Thoracic aorta (tissue), 2 donors: ENCODE measurements at places on chromosomes 13 and 19.
A peak's percentile ranks its signal among the peaks of the same experiment; 100 is the strongest.

- DNase-seq, result no peak
- no peaks in the 10 kb centered on the region for H3K27me3 ChIP-seq
- no peaks in the 10 kb centered on the region for H3K4me1 ChIP-seq
- H3K36me3 ChIP-seq, result no peaks in the 10 kb centered on the region
Measured at GRCh38 chr19:51427201-51427600, 9.8 kb upstream of the SIGLEC10 start.

DNA sequence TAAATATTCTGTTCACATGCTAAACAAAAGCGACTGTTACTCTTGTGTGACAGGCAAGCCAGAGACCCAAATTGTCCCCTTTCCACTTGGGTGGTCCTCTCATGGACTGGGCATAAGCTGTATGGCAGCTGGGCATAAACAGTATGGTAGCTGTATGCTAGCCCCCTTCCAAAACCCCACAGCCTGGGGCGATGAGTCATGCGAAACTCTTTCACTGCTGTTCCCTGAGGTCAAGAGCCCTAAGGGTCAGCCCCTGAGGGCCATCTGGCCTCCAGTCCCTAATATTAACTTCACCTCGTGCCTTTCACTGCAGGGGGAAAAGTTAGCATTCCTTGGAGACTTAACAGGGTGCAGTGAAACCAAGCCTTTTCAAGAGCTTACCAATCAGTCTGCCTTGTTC is 45.6 kb upstream of the ZNF562 start:
- H3K36me3 ChIP-seq, result no peaks in the 10 kb centered on the region
- no peak overlapping the region for H3K27ac ChIP-seq
- H3K4me3 ChIP-seq, result no peak overlapping the region
- no peaks in the 10 kb centered on the region for H3K4me1 ChIP-seq
- no peak for DNase-seq
- no peaks in the 10 kb centered on the region for H3K27me3 ChIP-seq

DNA sequence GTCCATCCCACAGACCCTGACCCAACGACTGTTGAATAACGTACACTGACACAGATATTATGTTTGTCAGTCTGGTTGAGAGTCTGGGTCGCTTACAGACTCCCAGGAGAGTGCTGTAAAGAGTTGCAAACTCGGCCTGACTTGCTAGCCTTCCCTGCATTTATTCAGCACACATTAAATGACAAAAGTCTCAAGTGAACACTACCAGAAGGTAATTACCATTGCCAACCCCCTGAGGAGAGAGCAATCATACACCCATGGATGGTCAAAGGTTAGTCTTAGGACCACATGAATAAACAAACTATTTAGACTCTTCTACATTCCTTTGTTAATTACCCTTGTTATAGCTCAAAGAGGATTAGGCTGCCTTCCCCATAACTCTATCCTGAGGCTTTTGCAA is 1048.6 kb downstream of the PCDH17 start:
- no peak overlapping the region for H3K27ac ChIP-seq
- no peaks in the 10 kb centered on the region for H3K27me3 ChIP-seq
- no peak for DNase-seq
- H3K4me1 ChIP-seq, result no peaks in the 10 kb centered on the region

DNA sequence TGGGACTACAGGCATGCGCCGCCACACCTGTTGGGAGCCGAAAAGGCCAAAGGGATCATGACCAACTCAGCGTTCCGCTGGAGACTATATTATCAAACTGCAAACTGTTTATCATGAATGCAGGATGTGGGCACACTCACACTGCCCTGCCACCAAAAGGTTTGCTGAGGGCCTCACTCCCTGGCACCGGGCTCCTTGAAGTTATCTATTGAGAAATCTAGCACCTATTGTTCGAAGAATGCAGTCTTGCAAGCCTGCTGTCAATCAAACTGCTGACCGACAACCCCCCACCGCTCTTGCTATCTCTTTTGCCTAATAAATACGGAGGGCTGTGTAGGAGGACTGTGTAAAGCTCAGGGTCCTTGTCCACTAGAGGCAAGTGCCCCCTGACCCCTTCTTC is 5.2 kb upstream of the ZNF836 start:
- H3K4me3 ChIP-seq, result no peak overlapping the region
- no peaks in the 10 kb centered on the region for H3K36me3 ChIP-seq
- H3K27ac ChIP-seq, result no peak overlapping the region
- H3K4me1 ChIP-seq, result no peaks in the 10 kb centered on the region
- DNase-seq, result no peak

DNA sequence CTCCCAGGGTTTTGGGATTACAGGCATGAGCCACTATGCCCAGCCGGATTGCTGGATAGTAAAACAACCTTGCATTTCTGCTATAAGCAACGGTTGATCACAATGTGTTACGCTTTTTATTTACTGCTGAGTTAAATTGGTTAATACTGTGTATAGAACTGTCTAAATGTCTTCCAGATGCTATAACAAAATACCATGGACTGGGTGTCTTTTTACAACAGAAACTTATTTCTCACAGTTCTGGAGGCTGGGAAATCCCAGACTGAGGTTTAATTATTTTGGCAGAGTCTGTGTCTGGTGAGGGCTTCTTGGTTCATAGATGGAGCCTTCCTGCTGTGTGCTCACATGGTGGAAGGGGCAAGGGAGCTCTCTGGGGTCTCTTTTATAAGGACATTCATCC is 65.5 kb downstream of the ING1 start:
- H3K27ac ChIP-seq, result no peak overlapping the region
- H3K36me3 ChIP-seq, result no peaks in the 10 kb centered on the region
- no peak overlapping the region for H3K4me3 ChIP-seq
- no peaks in the 10 kb centered on the region for H3K27me3 ChIP-seq

- no peak within 1 kb of the TSS for H3K4me3 ChIP-seq
- H3K27me3 ChIP-seq, result no peaks in the 10 kb centered on the region
- no peaks in the 10 kb centered on the region for H3K4me1 ChIP-seq
- no peaks in the 10 kb centered on the region for H3K36me3 ChIP-seq
- H3K27ac ChIP-seq, result no peak within 1 kb of the TSS
- DNase-seq, result no peak
Measured at GRCh38 chr19:54172471-54173358, at the start of gene TMC4. TSS of gene TMC4 (minus strand) at chr19:54173160. CDS start at chr19:54173117, 43 bp downstream.

- H3K27me3 ChIP-seq, result no peaks in the 10 kb centered on the region
- no peak overlapping the region for H3K27ac ChIP-seq
- H3K4me1 ChIP-seq, result no peaks in the 10 kb centered on the region
Measured at GRCh38 chr19:18946918-18947317, 5.9 kb upstream of the HOMER3 start.

GRCh38 chr19:44753932-44754749 is 5.6 kb downstream of the BCL3 start:
- DNase-seq, result peak; percentile 87
- peak overlapping the region; percentile 82 for H3K4me3 ChIP-seq
- H3K27ac ChIP-seq, result peak overlapping the region; percentile 92
- H3K27me3 ChIP-seq, result no peaks in the 10 kb centered on the region
- peaks cover 82% of the 10 kb centered on the region for H3K4me1 ChIP-seq

DNA sequence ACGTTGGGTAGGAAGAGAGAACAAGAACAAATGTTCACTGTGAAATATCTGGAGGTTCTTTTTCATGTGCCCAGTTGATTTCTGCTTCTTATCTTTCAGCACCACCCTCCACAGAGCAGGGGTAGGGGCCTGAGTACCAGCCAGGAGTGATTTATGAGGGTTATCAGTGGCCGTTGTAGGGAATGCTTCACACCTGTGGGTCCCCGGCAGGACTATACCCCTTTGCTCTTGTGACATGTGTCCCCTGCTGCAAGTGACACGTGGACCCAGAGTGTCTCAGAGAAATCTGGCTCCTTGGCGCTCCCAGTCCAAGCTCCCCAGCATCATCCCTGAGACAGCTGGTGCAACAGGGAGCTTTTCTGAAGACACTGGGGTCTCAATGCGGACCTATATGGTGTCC is 29.7 kb downstream of the SIAH3 start:
- H3K4me3 ChIP-seq, result no peak overlapping the region
- no peak overlapping the region for H3K27ac ChIP-seq
- DNase-seq, result no peak
- H3K4me1 ChIP-seq, result peaks cover 10% of the 10 kb centered on the region
- no peaks in the 10 kb centered on the region for H3K36me3 ChIP-seq

GRCh38 chr19:21839976-21840375 is 4.0 kb upstream of the ZNF43 start:
- H3K27ac ChIP-seq, result no peak overlapping the region
- no peaks in the 10 kb centered on the region for H3K27me3 ChIP-seq
- peaks cover 17% of the 10 kb centered on the region for H3K36me3 ChIP-seq
- no peak for DNase-seq
- peaks cover 3% of the 10 kb centered on the region for H3K4me1 ChIP-seq

- peaks cover 27% of the 10 kb centered on the region for H3K36me3 ChIP-seq
- DNase-seq, result no peak
- H3K27ac ChIP-seq, result no peak overlapping the region
- no peaks in the 10 kb centered on the region for H3K27me3 ChIP-seq
Measured at GRCh38 chr19:38324431-38324830, 4.8 kb downstream of the KCNK6 start.

- DNase-seq, result no peak
- peak overlapping the region; percentile 73 for H3K4me3 ChIP-seq
- no peaks in the 10 kb centered on the region for H3K27me3 ChIP-seq
Measured at GRCh38 chr13:24271601-24272451, 37.6 kb upstream of the C1QTNF9 start.

- H3K27ac ChIP-seq, result no peak overlapping the region
- no peaks in the 10 kb centered on the region for H3K36me3 ChIP-seq
- H3K4me1 ChIP-seq, result no peaks in the 10 kb centered on the region
Measured at GRCh38 chr19:47391510-47392223, 27.7 kb downstream of the MEIS3 start.

- H3K4me1 ChIP-seq, result no peaks in the 10 kb centered on the region
- H3K27me3 ChIP-seq, result no peaks in the 10 kb centered on the region
- H3K27ac ChIP-seq, result no peak overlapping the region
- no peaks in the 10 kb centered on the region for H3K36me3 ChIP-seq
Measured at GRCh38 chr13:104098421-104098820, 1032.2 kb upstream of the SLC10A2 start.

DNA sequence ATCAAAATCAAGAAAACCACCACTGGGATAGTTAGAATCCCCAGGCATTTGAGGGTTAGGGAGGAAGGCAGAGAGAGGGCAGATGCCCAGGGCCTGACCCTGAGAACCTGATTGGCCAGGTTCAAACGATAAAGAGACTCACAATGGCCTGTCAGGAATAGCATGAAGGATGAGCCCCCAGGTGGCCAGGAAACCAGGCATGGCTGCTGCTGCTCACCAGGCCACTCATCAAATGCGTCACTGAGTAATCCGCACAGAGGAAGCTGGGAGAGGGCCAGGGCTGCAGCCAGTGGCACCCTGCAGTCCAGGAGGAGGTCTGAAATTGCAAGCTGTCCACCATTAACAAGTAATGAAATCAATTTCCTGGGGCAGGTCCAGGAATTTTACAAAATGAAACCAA is 111.3 kb downstream of the KATNAL1 start:
- H3K27ac ChIP-seq, result no peak overlapping the region
- DNase-seq, result no peak
- H3K36me3 ChIP-seq, result no peaks in the 10 kb centered on the region
- H3K27me3 ChIP-seq, result no peaks in the 10 kb centered on the region

- peaks cover 3% of the 10 kb centered on the region for H3K4me1 ChIP-seq
- peaks cover 15% of the 10 kb centered on the region for H3K36me3 ChIP-seq
- no peak overlapping the region for H3K27ac ChIP-seq
- no peak for DNase-seq
- H3K27me3 ChIP-seq, result no peaks in the 10 kb centered on the region
Measured at GRCh38 chr19:58332697-58333096, 5.9 kb downstream of the ZSCAN22 start.

GRCh38 chr13:102191951-102192502 is 209.8 kb downstream of the FGF14 start:
- H3K4me3 ChIP-seq, result no peak overlapping the region
- no peak overlapping the region for H3K27ac ChIP-seq
- no peaks in the 10 kb centered on the region for H3K4me1 ChIP-seq
- H3K36me3 ChIP-seq, result no peaks in the 10 kb centered on the region
- no peak for DNase-seq

GRCh38 chr19:50435627-50436026 is 2.9 kb downstream of the MYBPC2 start:
- DNase-seq, result no peak
- no peaks in the 10 kb centered on the region for H3K36me3 ChIP-seq
- peaks cover 5% of the 10 kb centered on the region for H3K27me3 ChIP-seq

DNA sequence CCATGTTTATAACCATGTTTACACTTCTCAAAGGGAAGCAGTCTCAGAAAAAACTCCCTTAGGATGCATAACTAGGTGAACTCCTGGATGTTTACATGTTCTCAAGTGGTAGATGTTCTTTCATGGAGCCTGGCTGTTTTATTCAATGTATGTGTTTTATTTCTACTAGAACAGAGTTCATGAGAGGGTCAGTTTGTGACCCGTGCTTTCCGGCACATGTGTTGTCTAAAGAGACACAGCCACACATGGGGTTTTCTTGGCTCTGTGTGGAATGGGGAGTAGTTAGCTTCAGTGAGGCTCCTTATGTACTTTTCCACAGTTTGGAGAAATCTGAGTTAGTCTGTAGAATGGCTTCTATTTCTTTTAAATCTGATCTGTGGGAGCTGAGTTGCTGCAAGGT is 60.9 kb downstream of the ATP8A2 start:
- H3K4me3 ChIP-seq, result no peak overlapping the region
- no peaks in the 10 kb centered on the region for H3K27me3 ChIP-seq
- H3K27ac ChIP-seq, result no peak overlapping the region
- H3K4me1 ChIP-seq, result no peaks in the 10 kb centered on the region

- no peak overlapping the region for H3K27ac ChIP-seq
- no peak overlapping the region for H3K4me3 ChIP-seq
- H3K4me1 ChIP-seq, result no peaks in the 10 kb centered on the region
- DNase-seq, result no peak
- no peaks in the 10 kb centered on the region for H3K27me3 ChIP-seq
- H3K36me3 ChIP-seq, result no peaks in the 10 kb centered on the region
Measured at GRCh38 chr13:30388406-30389283, 33.6 kb upstream of the UBE2L5 start.

GRCh38 chr13:97121894-97122293 is 100.2 kb upstream of the MBNL2 start:
- no peak overlapping the region for H3K4me3 ChIP-seq
- H3K27me3 ChIP-seq, result no peaks in the 10 kb centered on the region
- H3K4me1 ChIP-seq, result no peaks in the 10 kb centered on the region
- DNase-seq, result no peak

DNA sequence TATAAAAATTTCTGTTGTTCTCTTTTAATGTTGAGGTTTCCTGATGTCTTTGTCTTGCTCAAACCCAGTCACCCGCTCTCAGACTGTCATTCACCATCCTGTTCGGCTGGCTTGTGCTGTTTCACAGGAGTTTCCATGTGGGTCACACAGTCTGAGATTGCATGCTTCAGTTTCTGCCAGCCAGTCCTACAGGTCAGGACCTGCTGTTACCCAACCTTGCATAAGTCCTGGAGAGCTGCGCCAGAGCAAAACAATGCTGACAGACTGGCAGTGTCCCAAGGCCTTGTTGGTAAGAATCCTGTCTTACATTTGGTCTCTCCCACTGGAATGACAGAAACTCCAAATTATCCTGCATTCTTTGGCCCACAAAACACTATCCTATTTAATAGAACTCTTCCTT is 340.0 kb upstream of the SLITRK5 start:
- H3K27ac ChIP-seq, result no peak overlapping the region
- no peak for DNase-seq

DNA sequence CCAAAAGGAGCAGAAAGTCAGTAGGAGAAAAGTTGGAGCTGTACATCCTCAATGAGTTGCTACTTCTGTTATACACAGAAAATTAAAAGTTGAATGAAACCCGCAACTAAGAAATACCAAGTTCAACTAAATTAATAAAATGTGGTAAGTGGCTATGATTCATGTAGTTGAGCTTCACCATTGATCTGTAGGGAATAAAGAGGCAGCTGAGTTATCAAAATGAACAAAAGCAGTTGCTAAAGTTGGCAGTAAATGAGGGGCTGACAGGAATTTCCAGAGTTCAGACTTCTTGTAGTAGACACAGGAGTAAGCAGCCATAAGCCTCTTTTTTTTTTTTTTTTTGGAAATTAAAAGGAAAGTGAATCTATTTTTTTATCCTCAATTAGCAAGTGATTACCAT is 234.6 kb downstream of the POSTN start:
- no peaks in the 10 kb centered on the region for H3K36me3 ChIP-seq
- no peaks in the 10 kb centered on the region for H3K4me1 ChIP-seq
- no peak for DNase-seq
- no peaks in the 10 kb centered on the region for H3K27me3 ChIP-seq
- no peak overlapping the region for H3K27ac ChIP-seq
- H3K4me3 ChIP-seq, result no peak overlapping the region
